ENCODE measurements at places on chromosomes 6 and 20.

GRCh38 chr6:129709769-129710449 lies at the start of gene ARHGAP18:
Gene ARHGAP18 (minus strand): TSS chr6:129710177. CDS start chr6:129710136, 41 bp downstream.
- DNase-seq, result peak; percentile 97

GRCh38 chr6:53426667-53427270 lies 78.0 kb upstream of the ELOVL5 start:
- no peak for DNase-seq

DNA sequence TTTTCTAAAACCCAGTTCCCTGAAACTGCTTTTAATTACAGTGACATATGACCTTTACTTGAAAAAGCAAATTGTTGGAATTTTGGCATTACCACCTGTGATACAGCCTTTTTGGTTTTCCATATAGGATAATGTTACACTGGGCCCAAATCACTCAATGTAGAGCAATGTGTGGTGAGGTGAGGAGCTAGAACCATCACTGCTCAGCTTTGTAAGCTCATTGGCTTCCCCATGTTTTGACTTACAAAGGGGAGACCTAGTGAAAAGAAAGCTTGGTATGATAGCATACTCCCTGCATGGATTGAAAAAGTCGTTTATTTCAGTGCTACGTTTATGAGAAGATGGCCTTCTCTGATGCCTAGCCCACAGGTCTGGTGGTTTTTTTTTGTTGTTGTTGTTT lies 470.4 kb upstream of the EPHA7 start:
- no peak for DNase-seq

DNA sequence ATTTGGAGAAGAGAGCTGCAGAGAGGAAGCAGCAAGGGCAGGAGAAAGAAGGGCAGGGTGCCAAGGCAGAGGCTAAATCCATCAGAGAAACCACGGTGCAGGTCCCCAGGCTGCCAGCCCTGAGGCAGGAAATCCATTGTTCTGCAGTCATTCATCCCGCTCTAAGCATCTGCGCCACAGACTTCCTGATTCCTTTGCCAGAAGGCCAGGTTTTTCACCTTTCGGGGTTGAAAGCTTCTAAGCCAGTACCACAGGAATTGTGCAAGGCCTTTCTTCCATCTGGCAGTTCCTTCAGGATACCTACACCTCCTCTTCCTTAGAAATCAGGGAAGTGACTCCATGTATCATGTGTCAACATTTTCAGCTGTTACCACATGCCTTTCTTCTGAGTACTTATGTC lies 45.6 kb downstream of the ADGRF5 start:
- DNase-seq, result no peak

GRCh38 chr6:161168281-161168891 lies 105.5 kb downstream of the AGPAT4 start:
- DNase-seq, result no peak

DNA sequence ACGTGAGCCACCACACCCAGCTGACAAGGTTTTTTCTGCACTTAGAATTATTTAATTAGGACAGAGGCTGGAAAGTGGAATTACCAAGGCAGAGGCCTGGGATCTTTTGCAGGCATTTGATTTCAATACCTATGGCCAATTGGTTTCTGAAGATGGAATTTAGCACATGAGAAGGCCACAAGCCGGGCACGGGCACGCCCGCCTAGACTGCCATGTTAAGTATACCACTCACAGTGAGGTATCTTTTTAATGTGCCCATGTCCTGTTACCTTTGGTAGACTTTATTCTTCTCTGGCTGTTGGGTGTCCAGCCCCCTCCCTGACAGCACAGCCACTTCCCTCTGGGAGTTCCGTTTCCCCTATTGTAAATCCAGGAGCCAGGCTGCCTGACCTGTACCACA lies 18.0 kb upstream of the TAF8 start:
- DNase-seq, result no peak

GRCh38 chr6:56022678-56023077 lies 147.3 kb upstream of the BMP5 start:
- no peak for DNase-seq

GRCh38 chr6:19181211-19181610 lies 656.0 kb upstream of the ID4 start:
- DNase-seq, result no peak

GRCh38 chr6:31541059-31541657 lies 645 bp downstream of the DDX39B start:
- DNase-seq, result peak; percentile 83

GRCh38 chr20:44785768-44786167 lies 24.6 kb downstream of the RIMS4 start:
- DNase-seq, result no peak

DNA sequence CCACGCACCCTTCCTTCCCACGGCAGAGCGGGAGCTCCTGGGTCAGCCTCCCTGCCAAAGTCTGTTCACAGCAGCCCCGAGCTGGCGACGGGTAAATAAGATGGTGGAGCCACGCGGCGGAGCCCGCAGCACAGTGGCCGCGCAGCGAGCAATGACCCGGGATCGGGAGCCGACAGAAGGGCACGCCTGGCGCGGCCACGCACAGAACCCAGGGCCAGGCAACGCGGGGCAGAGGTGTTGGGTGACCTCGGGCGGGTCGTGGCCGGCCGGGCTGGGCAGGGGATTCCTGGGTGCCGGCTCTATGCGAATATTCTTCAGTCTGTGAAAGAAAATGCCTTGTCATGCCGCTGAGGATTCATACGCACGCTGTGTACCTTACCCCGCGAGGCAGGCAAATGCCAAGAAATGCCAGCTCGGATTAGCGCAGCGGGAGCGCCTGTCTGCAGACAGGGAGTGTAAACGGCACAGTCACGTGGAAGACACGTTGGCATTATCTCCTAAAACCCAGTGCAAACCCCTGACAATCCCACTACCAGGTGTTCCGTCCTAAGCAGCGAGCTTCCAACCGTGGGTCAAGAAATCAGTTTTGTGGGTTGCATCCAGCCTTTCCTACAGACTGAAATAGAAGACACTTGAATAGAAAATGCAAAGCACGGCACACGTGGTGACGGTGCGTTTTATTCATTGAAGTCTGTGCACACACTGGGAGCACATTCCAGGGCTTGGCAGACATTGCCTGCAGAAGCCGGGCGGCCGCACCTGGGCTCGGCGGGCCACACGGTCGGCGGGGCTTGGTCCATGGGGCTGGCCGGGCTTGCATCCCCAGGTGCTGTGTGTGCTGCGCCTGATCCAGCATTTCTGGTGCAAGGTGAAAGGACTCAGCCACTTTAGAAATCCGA lies 18.3 kb downstream of the CHRNA4 start:
- DNase-seq, result no peak

DNA sequence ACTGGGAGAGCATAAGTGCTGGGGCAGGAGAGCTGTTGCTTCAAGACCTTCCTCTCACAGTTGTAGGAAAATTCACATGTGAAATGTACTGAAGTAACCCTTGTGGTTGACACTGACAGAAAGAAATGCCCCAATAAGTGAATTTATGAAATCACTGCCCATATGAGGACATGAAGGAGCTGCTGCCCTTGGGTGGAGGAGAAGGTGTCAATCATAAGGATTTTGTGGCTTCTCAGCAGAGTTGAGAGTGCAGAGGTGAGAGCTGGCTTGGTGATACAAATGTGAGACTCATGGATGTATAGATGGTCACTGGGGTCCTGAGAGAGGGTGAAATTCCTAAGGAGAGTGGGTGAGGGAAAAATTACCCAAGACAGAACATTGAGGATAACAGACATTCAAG lies 33.9 kb upstream of the CMTR1 start:
- peak; percentile 26 for DNase-seq

GRCh38 chr6:24743265-24743943 lies 24.4 kb upstream of the C6orf62 start:
- peak; percentile 56 for DNase-seq

DNA sequence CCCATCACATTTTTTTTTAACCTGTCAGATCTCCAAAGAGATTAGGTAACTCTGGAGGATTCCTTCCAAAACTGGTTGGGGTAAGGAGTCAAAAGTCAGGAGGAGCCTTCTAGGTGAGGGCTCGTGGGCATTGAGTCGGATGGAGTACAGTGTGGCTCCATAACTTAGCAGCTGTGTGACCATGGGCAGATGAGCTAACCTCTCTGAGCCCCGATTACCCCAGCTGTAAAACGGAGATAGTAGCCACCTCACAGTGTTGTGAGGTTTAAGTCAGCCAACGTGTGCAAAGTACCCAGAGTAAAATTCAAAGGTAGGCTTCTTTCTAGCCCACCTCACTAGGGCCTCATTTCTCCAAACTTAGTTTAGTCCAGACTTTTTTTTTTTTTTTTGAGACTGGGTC lies 151.5 kb downstream of the CD24 start:
- no peak for DNase-seq

GRCh38 chr6:113414511-113414910 lies 442.6 kb upstream of the MARCKS start:
- no peak for DNase-seq

DNA sequence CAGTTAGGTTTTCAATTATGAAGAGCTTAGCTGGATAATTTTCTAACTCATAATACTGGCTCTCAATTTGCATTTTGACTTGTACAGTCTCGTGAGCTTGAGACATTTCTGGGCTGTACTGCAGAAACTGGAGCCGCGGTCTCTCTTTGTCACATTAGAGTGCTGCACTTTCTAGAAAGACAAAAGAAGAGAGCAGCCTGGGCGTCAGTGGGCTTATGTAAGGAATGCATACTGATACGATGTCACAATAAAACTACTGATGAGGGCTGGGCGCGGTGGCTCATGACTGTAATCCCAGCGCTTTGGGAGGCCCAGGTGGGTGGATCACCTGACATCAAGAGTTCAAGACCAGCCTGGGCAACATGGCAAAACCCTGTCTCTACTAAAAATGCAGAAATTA lies 120.8 kb downstream of the MOXD1 start:
- no peak for DNase-seq

DNA sequence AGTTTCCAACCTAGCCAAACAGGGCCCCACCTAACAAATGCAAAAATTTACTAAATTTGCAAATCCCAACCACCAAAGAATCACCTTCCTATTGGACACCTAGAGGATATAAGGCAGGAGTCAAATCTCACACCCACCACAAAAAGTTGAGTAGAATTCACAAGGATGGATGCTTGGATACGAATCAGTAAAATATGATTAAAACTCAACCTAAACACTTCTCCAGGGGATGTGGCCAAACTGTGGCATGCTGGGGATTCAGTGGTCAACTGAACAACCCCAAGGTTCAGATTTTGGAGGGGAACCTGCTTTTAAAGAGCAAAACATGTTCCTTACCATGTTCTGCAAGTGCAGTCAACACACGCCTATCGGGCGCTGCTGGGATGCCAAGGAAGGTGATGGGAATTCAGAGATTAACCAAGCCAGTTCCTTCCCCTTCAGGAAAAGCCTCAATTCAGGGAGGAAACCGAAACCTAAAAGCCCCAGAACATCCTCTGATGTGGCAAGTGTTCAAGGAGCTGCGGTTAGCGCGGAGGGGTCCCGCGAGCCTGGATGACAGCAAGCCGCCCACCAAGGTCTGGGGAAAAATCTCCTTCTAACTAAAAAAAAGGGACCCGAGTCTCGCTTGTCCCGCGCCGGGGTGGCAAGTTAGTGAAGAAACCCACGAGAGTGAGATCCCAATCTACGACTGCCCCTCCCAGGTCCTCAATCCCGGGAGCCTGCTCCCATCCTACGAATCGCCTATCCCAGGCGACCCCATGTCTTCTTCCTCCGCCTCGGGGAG lies 902 bp downstream of the SAMHD1 start:
- DNase-seq, result peak; percentile 45

GRCh38 chr6:111759836-111760785 lies 113.1 kb downstream of the FYN start:
- DNase-seq, result no peak

GRCh38 chr20:58987790-58988564 lies 6.9 kb downstream of the NELFCD start:
- DNase-seq, result no peak

- no peak for DNase-seq
These were observed 207.0 kb upstream of the TCF21 start for GRCh38 chr6:133681891-133682290.

DNA sequence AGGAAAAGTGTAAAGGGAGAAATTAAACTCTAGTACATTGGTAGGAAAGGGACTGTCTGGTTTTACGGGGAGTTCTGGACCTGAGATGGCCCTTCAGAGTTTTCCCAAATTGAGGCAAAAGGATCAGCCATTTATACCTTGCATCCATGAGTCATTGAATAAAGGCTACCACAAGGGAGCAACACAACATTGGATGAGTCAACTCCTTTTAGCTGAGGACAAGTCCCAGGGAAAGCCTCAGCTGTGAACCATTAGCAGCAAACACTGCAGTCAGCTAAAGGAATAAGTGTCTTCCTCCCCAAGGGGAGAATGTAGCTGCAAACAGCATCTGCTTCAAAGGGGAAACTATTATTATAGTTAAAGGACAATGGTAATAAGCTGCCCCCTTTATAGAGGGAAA lies 468.7 kb upstream of the ID4 start:
- DNase-seq, result no peak

DNA sequence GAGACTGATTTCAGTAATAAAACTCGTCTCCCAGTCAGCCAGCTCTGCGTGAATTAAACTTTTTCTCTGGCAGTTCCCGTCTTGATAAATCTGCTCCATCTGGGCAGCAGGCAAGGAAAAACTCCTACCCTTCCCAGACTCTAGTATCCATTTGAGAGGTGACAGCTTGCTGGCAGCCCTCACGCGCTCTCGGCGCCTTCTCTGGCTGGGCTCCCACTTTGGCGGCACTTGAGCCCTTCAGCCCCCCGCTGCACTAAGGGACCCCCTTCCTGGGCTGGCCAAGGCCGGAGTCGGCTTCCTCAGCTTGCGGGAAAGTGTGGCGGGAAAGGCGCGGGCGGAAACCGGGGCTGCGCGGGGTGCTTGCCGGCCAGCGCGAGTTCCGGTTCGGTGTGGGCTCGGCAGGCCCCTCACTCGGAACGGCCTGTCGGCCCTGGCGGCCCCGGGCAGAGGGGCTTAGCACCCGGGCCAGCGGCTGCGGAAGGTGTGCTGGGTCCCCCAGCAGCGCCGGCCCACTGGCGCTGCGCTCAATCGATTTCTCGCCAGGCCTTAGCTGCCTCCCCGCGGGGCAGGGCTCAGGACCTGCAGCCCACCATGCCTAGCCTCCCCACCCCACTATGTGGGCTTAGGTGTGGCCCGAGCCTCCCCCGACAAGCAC lies 21.8 kb upstream of the GMPR start:
- DNase-seq, result no peak

- DNase-seq, result peak; percentile 77
These were observed 27.5 kb upstream of the BCLAF1 start for GRCh38 chr6:136317021-136317694.

GRCh38 chr6:149079456-149079855 lies 238.1 kb upstream of the TAB2 start:
- DNase-seq, result no peak

DNA sequence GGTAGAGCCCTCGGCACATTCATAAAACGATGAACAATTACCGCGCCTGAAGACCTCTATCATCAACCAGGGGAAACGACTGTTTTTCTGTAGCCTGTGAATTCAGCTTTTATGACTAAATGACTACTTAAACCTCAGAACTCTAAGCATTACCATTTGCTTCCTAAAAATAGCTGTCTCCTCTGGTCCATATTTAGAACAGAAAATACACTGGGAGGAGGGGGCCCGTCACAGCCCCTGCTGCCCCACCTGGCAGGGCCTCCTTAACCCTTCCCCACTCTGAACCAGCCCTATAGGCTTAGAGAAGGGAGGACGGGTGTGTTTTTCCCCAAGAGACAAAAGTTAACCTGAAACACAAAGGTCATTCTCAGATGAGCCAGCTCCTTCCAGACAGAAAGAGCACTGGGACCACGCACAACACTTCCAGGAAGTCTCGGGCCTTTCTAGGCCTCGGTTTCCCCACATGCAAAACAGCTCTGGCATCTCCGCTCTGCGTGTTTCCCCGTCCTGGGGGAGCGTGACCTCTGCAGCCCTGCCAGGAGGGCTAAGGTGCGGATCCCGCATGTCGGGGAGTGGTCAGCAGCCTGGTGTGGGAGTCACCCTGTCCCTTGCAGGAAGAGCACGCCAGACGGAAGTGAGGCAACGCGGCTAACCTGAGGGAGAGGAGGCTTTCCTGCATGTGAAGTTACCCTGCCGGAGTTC lies 193.9 kb downstream of the DLL1 start:
- no peak for DNase-seq
